Ovary (tissue), 10 donors: ENCODE measurements at places on chromosomes 3 and 15. TPM values are rescaled to one million over a fixed set of nuclear protein-coding genes. Genes with fewer than 3 reads are reported as not detected.

Gene TGM4
- not detected for polyA plus RNA-seq

Gene PROS1
- 44.0 TPM for polyA plus RNA-seq

Gene GABRA5
- polyA plus RNA-seq = not detected

Gene ALG1L2
- not detected for polyA plus RNA-seq

Gene LAMB2
- polyA plus RNA-seq = 528 TPM

Gene SST
- polyA plus RNA-seq = 0.16 TPM

DNA sequence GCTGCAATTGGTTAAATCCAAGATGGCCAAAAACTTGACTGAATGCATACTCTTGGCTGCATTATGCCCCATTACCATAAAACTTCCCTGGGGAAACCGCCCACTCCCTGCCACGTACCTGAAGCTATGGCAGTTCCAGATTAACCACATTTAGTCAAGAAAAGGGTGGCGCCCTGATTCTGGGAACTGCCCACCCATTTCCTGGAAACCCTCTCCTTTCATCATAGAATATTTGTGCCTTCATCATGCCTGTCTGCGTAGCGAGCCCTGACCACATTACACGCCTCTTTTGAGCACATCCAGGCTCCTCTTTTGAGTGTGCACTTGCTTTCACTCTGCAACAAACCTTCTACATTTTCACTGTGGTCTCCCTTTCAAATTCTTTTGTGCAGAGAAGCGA, 5.2 kb downstream of the LINS1 start:
- DNase-seq = no peak

- DNase-seq = no peak
These were observed 7.5 kb upstream of the IGSF10 start for GRCh38 chr3:151468284-151468917.

- no peak for DNase-seq
These were observed 43.2 kb downstream of the MSL2 start for GRCh38 chr3:136152963-136153362.

- DNase-seq = no peak
These were observed 17.0 kb upstream of the ACTC1 start for GRCh38 chr15:34812369-34812768.

- DNase-seq = peak; percentile 71
These were observed 120.1 kb upstream of the NMNAT3 start for GRCh38 chr3:139797724-139798343.

- no peak for DNase-seq
These were observed 82.3 kb upstream of the OXTR start for GRCh38 chr3:8851703-8852102.

GRCh38 chr15:42491539-42492225, 741 bp upstream of the ZNF106 start:
- no peak for DNase-seq

DNA sequence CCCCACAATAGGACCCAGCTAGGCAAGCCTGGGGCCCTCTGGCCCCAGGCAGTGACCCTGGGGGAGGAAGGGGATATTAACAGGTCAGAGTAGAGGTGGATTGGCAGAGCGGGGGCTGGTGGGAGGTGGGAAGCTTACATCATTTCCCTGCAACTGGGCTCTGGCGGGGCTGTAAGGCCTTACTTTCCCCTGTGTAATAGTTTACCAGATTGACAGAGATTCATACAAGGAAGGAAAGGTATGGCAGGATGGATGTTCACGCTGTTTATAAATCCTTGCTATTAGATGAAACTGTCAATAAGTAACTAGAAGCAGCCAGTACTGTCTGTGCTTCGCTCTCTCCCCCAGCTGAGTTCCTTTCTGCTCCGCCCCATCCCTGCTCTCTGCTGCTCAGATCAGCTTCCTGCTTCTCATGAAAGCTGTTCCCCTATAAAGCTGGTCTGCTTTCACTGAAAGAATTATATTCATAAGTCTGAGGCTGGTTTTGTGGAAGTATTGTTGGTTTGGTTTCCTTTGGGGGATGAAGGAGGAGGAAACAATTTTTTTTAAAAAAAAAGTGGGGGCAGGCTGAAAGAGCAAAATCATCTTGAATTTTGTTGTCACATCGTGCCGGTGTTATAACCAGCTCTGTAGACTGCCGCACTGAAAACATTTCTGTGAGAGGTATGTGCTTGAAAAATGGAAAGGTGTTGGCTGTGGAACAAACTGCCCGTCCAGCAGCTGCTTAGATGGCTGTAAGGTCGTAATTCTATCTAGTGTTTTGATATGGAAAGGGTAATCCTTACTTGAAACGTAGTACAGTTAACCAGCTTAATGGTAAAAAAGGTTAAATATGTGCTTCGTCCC, 76.4 kb downstream of the BBX start:
- no peak for DNase-seq

DNA sequence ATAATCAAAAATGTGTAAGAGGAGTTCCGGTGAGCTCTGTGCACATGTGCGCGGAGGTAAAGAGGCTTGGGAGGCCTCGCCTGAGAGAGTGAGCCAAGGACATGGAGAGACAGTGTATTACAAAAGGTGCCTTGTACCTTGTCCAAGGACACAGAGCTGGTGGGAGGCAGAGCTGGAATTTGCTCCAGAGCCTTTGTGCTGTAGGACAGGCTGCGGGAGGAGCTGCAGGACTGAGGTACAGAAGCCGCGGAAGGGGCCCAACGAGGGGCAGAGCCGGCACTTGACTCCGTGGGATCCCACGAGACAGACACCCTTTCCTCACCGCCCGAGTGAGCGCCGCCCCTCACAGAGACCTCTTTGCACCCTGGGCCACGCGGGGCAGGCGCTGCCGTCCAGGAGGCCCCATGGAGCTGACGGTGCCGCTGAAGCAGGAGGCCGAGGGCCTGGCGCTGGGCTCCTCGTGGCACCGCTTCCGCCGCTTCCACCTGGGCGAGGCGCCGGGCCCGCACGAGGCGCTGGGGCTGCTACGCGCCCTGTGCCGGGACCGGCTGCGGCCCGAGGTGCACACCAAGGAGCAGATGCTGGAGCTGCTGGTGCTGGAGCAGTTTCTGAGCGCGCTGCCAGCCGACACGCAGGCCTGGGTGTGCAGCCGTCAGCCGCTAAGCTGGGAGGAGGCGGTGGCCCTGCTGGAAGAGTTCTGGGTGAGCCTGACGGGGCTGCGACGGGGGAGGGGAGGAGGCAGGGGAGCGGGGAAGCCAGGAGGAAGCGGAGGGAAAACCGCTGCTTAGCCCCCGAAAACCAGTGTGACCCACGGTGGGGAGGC, 68.7 kb downstream of the SLTM start:
- peak; percentile 68 for DNase-seq

DNA sequence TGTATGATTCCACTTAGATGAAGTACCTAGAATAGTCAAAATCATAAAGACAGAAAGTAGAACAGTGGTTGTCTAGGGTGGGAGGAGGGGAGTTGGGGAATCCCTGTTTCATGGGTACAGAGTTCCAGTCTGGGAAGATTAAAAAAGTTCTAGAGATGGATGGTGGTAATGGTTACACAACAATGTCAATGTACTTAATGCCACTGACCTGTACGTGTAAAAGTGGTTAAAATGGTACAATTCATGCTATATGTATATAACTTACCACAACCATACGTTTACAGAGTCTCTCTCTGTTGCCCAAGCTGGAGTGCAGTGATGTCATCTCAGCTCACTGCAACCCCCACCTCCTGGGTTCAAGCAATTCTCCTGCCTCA, 6.5 kb downstream of the SFMBT1 start:
- DNase-seq = no peak

DNA sequence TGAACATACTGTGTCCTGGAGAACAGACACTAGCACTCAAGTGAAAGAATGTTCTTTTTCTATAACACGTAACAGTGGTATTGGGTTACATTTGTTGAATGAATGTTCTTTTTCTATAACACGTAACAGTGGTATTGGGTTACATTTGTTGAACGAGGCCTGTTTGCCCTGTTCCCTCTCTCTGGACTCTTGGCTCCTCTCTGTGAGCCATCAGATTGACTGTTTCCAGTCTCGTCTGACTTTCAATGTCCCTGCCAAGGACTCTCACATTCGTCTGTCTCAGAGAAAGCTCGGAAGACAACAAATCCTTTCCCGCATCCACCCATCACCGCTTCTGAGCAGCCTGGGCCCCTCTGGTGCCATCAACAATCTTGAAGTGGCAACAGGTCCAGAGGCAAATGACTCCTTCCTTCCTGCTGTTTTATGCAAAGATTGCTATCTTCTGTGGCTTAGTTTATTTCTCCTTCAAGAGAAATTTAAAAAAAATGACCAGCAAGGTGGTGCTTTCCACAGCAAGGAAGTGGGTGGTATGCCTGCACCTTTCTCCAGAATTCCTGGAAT, 8.0 kb downstream of the TMEM45A start:
- DNase-seq = no peak

DNA sequence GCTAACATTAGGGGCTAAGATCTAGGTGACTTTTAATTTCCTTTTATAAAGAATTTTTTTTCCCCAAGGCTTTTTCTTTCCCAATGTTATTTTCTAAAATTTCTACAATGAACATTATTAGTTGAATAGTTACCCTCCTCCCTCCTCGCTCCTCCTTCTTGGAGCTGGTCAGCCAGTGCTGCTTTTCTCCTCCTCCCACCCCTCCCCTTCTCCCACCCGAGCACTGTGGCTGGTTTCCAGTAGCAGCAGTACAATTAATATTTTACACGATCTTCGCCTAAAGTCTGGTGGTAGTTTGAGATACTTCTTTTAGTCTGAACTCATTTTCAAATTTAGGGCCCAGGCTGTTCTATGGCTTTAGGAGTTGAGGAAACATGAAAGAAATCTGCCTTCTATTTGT, 41.6 kb downstream of the EEFSEC start:
- peak; percentile 45 for DNase-seq

- no peak for DNase-seq
These were observed 283.2 kb upstream of the STT3B start for GRCh38 chr3:31249545-31249944.

GRCh38 chr15:87610366-87610765, 646.2 kb downstream of the NTRK3 start:
- no peak for DNase-seq

- no peak for DNase-seq
These were observed 341.7 kb downstream of the PTPRG start for GRCh38 chr3:61903074-61903473.
